Aorta (tissue), 5 donors: ENCODE measurements at places on chromosomes 3 and 15. TPM values are rescaled to one million over a fixed set of nuclear protein-coding genes. Genes with fewer than 3 reads are reported as not detected.

STXBP5L gene
- not detected for total RNA-seq

SYNM gene
- total RNA-seq, result 81.9 TPM

- H3K36me3 ChIP-seq, result no peaks in the 10 kb centered on the region
- H3K4me1 ChIP-seq, result no peaks in the 10 kb centered on the region
- H3K27ac ChIP-seq, result no peak overlapping the region
- no peak for DNase-seq
Measured at GRCh38 chr15:29308299-29308698, 38.7 kb upstream of the NSMCE3 start.

LINGO1 gene
- 2.1 TPM for total RNA-seq

SUMF1 gene
- 26.5 TPM for total RNA-seq

GRCh38 chr15:33114374-33114717 lies 80.2 kb downstream of the FMN1 start:
- DNase-seq, result no peak
- no peaks in the 10 kb centered on the region for H3K36me3 ChIP-seq
- H3K4me3 ChIP-seq, result no peak overlapping the region

PLA2G4D gene
- total RNA-seq, result not detected

XIRP1 gene
- 0.19 TPM for total RNA-seq

GRCh38 chr3:178439504-178439903 lies 96.7 kb upstream of the KCNMB2 start:
- no peak for DNase-seq
- H3K4me1 ChIP-seq, result no peaks in the 10 kb centered on the region
- no peak overlapping the region for H3K4me3 ChIP-seq
- H3K27me3 ChIP-seq, result no peaks in the 10 kb centered on the region
- H3K36me3 ChIP-seq, result no peaks in the 10 kb centered on the region

DNA sequence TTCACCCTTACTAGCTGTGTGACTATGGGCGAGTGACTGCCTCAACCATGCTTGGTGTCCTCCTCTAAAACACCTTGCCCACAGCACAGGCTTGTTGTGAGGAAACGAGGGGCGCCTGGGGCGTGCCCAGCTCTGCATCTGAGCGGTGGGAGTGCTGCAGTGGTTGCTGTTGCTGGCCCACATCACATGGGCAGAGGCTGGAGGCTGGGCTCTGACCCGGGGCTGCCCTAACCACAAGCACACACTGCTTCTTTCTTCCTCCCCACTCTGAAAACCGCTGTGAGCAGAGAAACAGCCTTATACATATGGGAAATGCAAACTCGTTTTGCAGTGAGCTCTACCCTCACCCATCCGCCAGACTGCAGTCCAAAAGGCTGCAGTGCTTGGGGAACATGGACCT lies 74.8 kb upstream of the RPL32 start:
- no peak overlapping the region for H3K4me3 ChIP-seq
- DNase-seq, result no peak
- H3K4me1 ChIP-seq, result no peaks in the 10 kb centered on the region
- peaks cover 11% of the 10 kb centered on the region for H3K36me3 ChIP-seq
- no peak overlapping the region for H3K27ac ChIP-seq
- no peaks in the 10 kb centered on the region for H3K27me3 ChIP-seq

GRCh38 chr3:186464424-186465093 lies 79.6 kb downstream of the CRYGS start:
- H3K36me3 ChIP-seq, result no peaks in the 10 kb centered on the region
- H3K4me3 ChIP-seq, result no peak overlapping the region
- no peaks in the 10 kb centered on the region for H3K4me1 ChIP-seq
- DNase-seq, result no peak

TMEM266 gene
- total RNA-seq, result not detected

GATM gene
- total RNA-seq, result 27.8 TPM

DNA sequence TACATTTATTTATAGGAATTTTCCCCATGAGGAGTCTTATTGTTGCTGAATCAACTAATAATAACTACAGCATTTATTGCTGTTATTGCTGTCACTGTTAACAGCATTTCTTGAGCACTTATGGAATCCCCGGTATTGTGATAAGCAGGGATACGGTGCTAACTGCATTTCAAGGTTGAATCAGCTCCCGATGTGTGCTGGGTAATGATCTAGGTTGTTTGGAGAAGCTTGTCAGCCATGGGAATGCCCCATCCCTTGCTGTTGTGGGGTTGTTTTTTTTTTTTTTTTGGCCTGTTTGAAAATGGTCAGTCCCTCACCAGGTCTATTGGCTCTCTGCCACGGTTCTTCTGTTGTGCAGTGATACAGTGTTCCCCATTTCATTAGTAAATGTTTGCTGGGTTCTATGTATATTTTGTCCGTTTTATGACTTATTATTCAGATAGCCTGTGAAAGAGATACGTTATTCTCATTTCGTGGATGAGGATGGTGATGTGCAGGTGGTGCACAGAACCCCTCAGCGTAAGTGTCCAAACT lies 48.5 kb downstream of the MED12L start:
- H3K27me3 ChIP-seq, result no peaks in the 10 kb centered on the region
- H3K4me3 ChIP-seq, result no peak overlapping the region
- H3K4me1 ChIP-seq, result no peaks in the 10 kb centered on the region
- no peak overlapping the region for H3K27ac ChIP-seq

DNA sequence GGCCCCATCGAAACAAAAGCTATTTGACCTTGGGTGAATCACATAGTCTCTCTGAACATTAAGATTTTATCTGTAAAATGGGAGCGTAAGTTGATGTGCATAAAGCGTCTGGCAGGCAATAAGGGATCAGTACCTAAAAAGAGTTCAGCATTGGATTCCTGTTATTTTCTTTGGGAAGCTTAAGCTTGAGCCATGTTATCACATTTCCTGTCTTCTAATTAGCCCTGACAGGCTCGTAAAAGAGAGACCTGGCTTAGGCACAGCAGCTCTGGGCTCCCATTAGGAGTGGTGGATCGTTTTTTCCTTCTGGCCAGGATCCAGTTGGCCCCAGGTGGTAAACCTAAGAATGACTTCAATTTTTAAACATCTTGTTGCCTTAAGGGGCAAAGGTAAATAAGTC lies 26.0 kb upstream of the CA12 start:
- H3K27ac ChIP-seq, result no peak overlapping the region
- DNase-seq, result no peak
- no peaks in the 10 kb centered on the region for H3K27me3 ChIP-seq
- no peak overlapping the region for H3K4me3 ChIP-seq
- no peaks in the 10 kb centered on the region for H3K36me3 ChIP-seq

PROS1 gene
- 81.1 TPM for total RNA-seq

DNA sequence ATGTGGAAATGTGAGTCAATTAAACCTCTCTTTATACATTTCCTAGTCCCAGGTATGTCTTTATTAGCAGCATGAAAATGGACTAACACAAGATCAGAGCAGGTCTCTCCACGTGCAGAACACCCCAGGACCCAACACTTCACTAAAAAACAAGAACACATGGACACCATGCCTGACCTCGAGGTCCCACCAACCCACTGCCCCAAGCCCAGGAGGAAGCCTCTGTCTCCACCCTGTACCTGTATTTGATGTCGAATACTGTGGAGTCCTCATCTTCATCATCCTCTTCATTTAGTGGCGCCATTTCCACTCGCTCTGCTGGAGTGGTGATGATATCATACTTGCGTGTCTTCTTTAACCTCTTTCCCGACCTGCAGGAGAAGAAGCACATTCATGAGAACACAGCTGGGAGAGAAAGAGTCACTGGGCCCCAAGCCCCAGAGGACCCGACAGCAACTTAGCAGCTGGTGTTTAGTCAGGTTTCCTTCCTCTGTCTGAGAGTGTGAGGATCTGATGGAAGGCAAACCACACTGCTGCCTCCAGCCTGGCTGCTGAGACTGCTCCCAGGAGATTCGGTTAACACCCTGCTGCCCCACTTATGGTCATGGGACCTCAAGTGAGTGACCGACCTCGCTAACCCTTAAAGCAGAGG lies 25.5 kb downstream of the FAM174B start:
- no peaks in the 10 kb centered on the region for H3K4me1 ChIP-seq
- no peak for DNase-seq
- H3K4me3 ChIP-seq, result no peak overlapping the region
- H3K27me3 ChIP-seq, result no peaks in the 10 kb centered on the region
- no peak overlapping the region for H3K27ac ChIP-seq

GRCh38 chr3:4888913-4889846 lies 90.1 kb upstream of the BHLHE40 start:
- H3K36me3 ChIP-seq, result no peaks in the 10 kb centered on the region
- no peak overlapping the region for H3K4me3 ChIP-seq

- no peak for DNase-seq
- no peaks in the 10 kb centered on the region for H3K36me3 ChIP-seq
- no peaks in the 10 kb centered on the region for H3K27me3 ChIP-seq
- H3K4me3 ChIP-seq, result no peak overlapping the region
- no peaks in the 10 kb centered on the region for H3K4me1 ChIP-seq
Measured at GRCh38 chr3:183620252-183620628, 15.2 kb upstream of the KLHL24 start.

GOLGA8G gene
- total RNA-seq, result not detected

SLC6A20 gene
- total RNA-seq, result 0.15 TPM

KBTBD13 gene
- total RNA-seq, result 1.5 TPM

DNA sequence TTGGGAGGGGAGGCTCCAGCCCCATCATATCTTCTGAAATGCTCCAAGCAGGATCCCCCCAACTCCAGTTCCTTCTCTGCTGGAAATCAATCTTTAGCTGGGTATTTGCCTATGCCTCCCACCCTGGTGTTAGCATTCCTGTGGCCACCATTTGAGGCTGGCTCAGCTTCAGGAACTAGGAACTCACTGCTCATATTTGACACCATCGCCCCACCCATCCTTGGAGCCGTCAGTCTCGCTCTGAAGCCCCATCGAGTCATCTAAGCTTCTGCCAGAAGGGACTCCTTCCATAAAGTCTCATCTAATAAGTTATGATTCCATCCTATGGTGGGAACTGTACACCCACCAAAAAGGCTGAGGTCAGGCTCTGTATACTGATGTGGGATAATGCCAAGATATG lies 26.4 kb downstream of the PRKCD start:
- H3K36me3 ChIP-seq, result peaks cover 15% of the 10 kb centered on the region
- no peaks in the 10 kb centered on the region for H3K27me3 ChIP-seq
- no peaks in the 10 kb centered on the region for H3K4me1 ChIP-seq

- no peak overlapping the region for H3K4me3 ChIP-seq
- H3K36me3 ChIP-seq, result no peaks in the 10 kb centered on the region
- H3K27me3 ChIP-seq, result no peaks in the 10 kb centered on the region
- DNase-seq, result no peak
Measured at GRCh38 chr15:70045045-70045444, 52.7 kb downstream of the TLE3 start.

- no peaks in the 10 kb centered on the region for H3K27me3 ChIP-seq
- no peak overlapping the region for H3K27ac ChIP-seq
- H3K36me3 ChIP-seq, result peaks cover 8% of the 10 kb centered on the region
- no peaks in the 10 kb centered on the region for H3K4me1 ChIP-seq
- no peak for DNase-seq
- H3K4me3 ChIP-seq, result no peak overlapping the region
Measured at GRCh38 chr15:60350108-60350507, 47.7 kb downstream of the ANXA2 start.

MME gene
- total RNA-seq, result 4.4 TPM

MNS1 gene
- total RNA-seq, result 3.5 TPM
